ENCODE measurements at places on chromosomes 16 and 17. TPM values are rescaled to one million over a fixed set of nuclear protein-coding genes. Genes with fewer than 3 reads are reported as not detected.

DNA sequence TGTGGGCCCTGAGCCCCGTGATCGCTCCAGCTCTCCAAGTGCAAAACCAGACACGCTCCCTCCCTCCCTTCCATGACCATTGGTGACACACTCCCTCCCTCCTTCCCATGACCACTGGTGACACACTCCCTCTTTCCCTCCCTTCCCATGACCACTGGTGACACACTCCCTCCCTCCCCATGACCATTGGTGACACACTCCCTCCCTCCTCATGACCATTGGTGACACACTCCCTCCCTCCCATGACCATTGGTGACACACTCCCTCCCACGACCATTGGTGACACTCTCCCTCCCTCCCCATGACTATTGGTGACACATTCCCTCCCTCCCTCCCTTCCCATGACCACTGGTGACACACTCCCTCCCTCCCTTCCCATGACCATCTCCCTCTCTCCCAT, 56.3 kb downstream of the LMF1 start:
- H3K27ac ChIP-seq = no peak overlapping the region
- DNase-seq = no peak
- peaks cover 3% of the 10 kb centered on the region for H3K36me3 ChIP-seq
- H3K4me1 ChIP-seq = peaks cover 56% of the 10 kb centered on the region
- H3K4me3 ChIP-seq = no peak overlapping the region
- H3K27me3 ChIP-seq = no peaks in the 10 kb centered on the region

DNA sequence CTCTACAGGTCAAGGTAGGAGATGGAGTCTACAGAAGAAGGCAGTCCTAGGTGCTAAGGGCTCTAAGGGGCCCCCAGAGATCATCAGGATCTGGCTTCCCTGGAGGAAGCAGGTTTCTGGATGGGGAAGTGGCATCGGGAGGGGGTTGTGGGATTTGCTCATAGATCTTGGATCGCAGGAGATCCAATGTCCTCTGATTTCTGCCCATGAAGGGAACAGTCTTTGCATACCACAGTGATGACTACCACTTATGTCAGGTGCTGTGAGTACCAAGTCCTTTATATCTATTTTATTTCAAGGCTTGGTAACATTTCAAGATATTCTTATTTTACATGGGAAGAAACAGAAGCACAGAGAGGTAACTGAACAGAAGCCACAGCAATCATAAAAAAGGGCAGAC, 164.0 kb downstream of the RGS9 start:
- H3K36me3 ChIP-seq = no peaks in the 10 kb centered on the region
- H3K27me3 ChIP-seq = peaks cover 2% of the 10 kb centered on the region
- H3K27ac ChIP-seq = no peak overlapping the region
- H3K4me1 ChIP-seq = peaks cover 3% of the 10 kb centered on the region
- H3K4me3 ChIP-seq = no peak overlapping the region
- DNase-seq = no peak

- no peaks in the 10 kb centered on the region for H3K27me3 ChIP-seq
- H3K4me1 ChIP-seq = no peaks in the 10 kb centered on the region
- DNase-seq = no peak
- no peak overlapping the region for H3K27ac ChIP-seq
These were observed 24.3 kb downstream of the MGRN1 start for GRCh38 chr16:4648917-4649316.

GRCh38 chr17:74212913-74213791, at the start of gene TTYH2:
Gene TTYH2 (plus strand): TSS chr17:74213571. CDS start chr17:74213588, 17 bp downstream.
- H3K36me3 ChIP-seq = peaks cover 35% of the 10 kb centered on the region
- H3K27me3 ChIP-seq = no peaks in the 10 kb centered on the region
- DNase-seq = peak; percentile 98
- peaks cover 74% of the 10 kb centered on the region for H3K4me1 ChIP-seq
- H3K27ac ChIP-seq = peak within 1 kb of the TSS; percentile 94

- peaks cover 7% of the 10 kb centered on the region for H3K27me3 ChIP-seq
- no peaks in the 10 kb centered on the region for H3K4me1 ChIP-seq
- DNase-seq = no peak
- H3K4me3 ChIP-seq = no peak overlapping the region
- H3K36me3 ChIP-seq = no peaks in the 10 kb centered on the region
- no peak overlapping the region for H3K27ac ChIP-seq
These were observed 196.3 kb downstream of the AXIN2 start for GRCh38 chr17:65365169-65365568.

DNA sequence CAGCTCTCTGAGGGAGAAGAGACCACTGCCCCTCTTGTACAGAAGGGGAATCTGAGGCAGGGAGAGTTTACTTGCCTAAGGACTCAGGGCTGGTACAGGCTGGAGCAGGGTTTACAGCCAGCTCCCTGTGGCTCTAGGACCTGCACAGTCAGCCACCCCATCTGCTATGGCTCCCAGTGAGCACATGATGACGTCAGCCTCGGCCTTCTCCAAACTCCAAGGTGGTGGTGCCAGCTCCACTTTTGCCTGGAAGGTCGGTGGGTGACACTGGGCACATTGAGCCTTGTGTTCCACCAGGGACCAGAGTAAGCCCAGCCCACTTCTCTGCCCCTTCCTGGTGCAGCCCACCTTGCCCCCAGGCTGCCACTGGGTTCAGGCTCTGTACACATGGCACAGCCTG, 202.2 kb downstream of the ENGASE start:
- DNase-seq = no peak
- peaks cover 6% of the 10 kb centered on the region for H3K27me3 ChIP-seq
- H3K4me3 ChIP-seq = no peak overlapping the region
- no peaks in the 10 kb centered on the region for H3K4me1 ChIP-seq

DNA sequence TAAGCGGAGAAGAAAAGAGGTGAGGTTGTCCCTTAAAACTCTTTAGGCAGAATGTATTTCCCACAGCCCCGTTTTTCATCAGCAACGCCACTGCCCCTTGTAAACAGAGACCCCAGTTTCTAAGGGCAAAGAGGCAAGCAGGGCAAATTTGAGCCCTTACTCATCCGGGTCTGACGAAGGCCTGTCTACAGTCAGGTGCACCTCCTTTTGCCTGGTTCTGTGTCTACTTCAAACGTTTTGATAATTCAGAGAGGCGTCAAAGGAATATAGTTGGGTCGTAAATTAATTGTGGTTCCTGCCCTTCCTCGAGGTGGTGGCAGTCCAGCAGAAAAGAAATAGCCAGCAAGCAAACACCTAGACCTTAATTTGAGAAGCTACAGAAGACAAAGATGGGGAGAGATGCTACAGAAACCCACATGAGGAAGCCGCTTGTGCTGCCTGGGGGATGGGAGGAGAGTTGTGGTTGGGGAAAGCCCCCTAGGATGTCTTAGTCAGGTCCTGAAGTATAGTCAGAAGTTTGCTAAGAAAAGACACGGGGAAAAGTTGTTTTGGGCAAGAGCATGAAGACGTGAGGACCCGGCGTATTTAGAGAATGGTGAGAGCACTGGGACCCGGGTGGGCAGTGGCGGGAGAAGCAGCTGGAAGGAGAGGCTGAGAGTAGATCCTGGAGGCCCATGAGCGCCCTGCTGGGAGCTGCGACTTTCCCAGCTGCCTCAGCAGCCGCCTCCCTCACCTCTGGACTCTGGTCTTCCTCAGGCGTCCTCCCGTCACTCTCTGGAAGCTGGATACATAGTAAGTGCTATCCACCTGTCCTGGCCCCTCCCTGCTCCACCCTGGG, 2.4 kb downstream of the FBRS start:
- DNase-seq = peak; percentile 36
- H3K4me3 ChIP-seq = peak overlapping the region; percentile 71

DNA sequence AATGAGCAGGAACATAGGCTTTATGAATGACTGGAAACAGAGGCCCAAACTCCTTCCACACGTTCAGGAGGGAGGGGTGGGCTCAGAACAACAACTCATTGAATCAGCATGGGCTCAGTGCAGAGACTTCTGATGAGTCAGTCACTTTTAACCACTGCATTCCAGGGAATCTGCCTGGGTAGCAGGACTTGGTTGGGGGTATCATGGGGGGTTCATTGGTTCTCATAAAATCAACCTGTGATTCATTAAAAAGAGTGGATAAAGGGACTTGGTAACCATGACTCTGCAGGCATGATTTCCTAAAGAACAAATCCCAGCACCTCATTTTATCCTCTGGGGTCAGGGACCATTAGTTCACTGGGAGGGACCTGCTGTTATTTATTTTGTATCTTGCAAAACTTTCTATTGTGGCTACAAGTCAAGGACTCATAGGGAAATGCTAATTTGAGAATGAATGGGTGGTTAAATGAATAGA, 13.8 kb downstream of the ITGB3 start:
- no peaks in the 10 kb centered on the region for H3K27me3 ChIP-seq
- no peak overlapping the region for H3K4me3 ChIP-seq

GRCh38 chr17:50060951-50061712, 5.2 kb downstream of the ITGA3 start:
- H3K4me1 ChIP-seq = peaks cover 88% of the 10 kb centered on the region
- H3K27me3 ChIP-seq = peaks cover 5% of the 10 kb centered on the region
- peak overlapping the region; percentile 27 for H3K4me3 ChIP-seq
- peak; percentile 95 for DNase-seq
- H3K36me3 ChIP-seq = no peaks in the 10 kb centered on the region
- H3K27ac ChIP-seq = peak overlapping the region; percentile 89

Gene SNAI3
- 7.0 TPM for total RNA-seq

GRCh38 chr17:17836250-17836817, 452 bp downstream of the SREBF1 start:
- no peaks in the 10 kb centered on the region for H3K27me3 ChIP-seq
- DNase-seq = peak; percentile 98
- H3K27ac ChIP-seq = peak overlapping the region; percentile 98
- peaks cover 65% of the 10 kb centered on the region for H3K4me1 ChIP-seq
- H3K36me3 ChIP-seq = peaks cover 3% of the 10 kb centered on the region

- no peak overlapping the region for H3K4me3 ChIP-seq
- H3K36me3 ChIP-seq = peaks cover 3% of the 10 kb centered on the region
- DNase-seq = peak; percentile 82
- no peak overlapping the region for H3K27ac ChIP-seq
- peaks cover 2% of the 10 kb centered on the region for H3K4me1 ChIP-seq
These were observed 23.0 kb upstream of the CAPNS2 start for GRCh38 chr16:55543472-55543871.

DNA sequence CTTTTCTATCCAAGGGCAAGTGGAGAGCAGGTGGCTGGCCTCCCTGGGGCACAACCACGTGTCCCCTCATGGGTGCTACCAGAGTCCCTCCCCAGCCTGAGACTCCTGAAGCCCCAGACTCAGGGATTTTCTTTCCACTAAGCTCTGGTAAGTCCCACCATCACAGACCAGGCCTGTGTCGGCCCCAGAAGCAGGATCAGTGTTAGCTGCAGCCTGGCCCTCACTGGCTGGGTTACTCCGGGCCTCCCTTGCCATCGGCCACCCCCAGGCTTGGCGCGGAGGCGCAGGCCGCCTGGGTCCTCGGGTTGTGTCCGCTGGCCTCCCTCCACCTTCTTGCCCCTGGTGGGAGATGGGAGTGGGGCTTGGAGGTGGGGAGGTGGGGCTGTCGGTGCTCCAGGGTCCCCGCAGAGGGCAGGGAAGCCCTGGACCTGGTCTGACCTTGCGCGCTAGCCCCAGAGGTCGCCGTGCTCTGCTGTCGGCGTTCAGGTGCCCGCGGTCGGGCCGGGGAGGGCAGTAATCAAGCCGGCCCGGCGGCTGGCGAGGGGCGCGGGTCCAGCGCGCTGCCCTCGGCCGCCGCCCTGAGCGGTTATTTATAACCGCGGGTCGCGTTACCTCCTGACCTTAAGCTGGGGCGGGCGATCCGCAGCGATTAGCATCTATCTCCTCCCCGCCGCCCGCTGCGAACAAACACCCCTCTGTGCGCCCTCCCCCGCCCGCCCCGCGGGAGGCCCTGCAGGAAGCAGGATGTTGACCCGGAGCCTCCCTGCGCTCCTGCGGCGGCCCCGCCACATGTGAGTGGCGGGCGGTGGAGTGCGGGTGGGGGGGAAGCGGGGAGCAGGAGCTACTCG, 78.1 kb upstream of the TOB1 start:
- H3K27ac ChIP-seq = peak overlapping the region; percentile 84
- no peaks in the 10 kb centered on the region for H3K27me3 ChIP-seq
- H3K36me3 ChIP-seq = no peaks in the 10 kb centered on the region
- peak overlapping the region; percentile 32 for H3K4me3 ChIP-seq
- peak; percentile 79 for DNase-seq

Gene SPNS2
- 5.0 TPM for total RNA-seq

GRCh38 chr17:76500747-76501017, 541 bp downstream of the RHBDF2 start:
- H3K4me1 ChIP-seq = peaks cover 36% of the 10 kb centered on the region
- H3K36me3 ChIP-seq = no peaks in the 10 kb centered on the region
- H3K4me3 ChIP-seq = peak overlapping the region; percentile 44
- H3K27me3 ChIP-seq = peaks cover 10% of the 10 kb centered on the region
- H3K27ac ChIP-seq = no peak overlapping the region

DNA sequence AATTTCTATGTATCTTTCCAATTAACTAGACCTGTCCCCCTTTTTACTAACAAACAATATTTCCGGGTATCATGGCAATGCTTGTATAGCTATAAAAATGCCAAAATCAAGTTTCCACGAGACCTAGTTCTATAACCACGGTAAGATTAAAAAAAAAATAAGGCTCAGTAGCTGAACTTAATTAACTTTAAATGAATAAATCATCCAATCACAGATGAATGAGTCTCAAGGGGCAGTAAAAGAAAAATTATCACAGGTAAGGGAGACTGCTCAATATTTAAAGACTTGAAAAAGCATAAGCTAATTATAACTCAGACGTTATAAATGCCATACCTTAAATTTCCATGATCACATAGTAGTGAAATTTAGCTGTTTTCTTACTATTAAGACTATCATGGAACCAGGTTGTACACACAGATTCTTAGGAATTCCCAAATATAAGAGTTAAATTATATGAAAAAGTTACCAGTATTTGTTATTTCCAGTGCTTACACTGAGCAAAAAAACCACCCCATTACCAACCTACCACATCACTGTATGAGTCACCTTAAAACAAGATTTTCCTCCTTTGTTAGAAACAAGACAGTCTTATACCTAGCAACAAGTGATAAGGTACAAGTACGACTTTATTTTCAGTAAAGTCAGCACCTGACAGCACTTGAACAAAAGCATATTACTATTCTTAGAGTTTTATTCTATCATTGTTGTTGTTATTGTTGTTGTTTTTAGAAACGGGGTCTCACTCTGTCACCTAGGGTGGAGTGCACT, 20.6 kb downstream of the SSH2 start:
- H3K27ac ChIP-seq = no peak overlapping the region
- no peaks in the 10 kb centered on the region for H3K4me1 ChIP-seq
- H3K27me3 ChIP-seq = no peaks in the 10 kb centered on the region

DNA sequence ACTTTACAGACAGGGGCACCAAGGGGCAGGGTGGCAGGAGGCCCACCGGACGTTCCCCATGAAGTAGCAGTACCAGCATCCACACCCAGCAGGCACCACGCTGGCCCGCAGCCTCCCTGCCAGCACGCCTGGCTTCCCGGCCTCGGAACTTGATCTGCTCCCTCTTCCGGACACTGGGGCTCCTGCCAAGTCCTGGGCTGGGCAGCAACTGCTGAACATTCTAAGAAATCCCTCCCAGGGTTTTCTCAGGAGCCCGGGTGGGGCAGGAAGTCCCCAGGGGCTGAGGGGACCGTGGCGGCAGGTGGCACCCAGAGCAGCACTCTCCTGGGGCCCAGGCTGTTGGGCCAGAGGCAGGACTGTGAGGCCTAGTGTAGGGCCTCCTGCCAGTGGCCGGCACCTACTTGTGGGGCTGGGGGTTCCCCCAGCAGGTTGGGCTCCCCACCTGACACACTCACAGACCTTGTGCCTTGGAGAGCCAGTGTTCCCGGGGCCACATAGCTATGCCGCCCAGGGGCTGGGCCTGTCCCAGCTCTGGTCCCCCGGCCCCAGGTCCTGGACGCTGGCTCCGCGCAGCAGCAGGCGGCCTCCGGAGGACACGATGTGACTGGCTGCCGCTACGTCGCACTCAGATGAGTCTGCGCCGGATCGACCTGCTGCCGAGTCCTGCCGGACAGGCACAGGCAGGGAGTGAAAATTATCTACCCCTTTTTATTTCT, 86.2 kb upstream of the CBX4 start:
- DNase-seq = peak; percentile 88
- peaks cover 56% of the 10 kb centered on the region for H3K4me1 ChIP-seq
- H3K27me3 ChIP-seq = peaks cover 55% of the 10 kb centered on the region
- peak overlapping the region; percentile 84 for H3K27ac ChIP-seq
